Fibroblast of lung (primary cell): ENCODE measurements at places on chromosomes 6 and 20. TPM values are rescaled to one million over a fixed set of nuclear protein-coding genes. Genes with fewer than 3 reads are reported as not detected.

FAM217A gene
- not detected in 2 replicates for total RNA-seq

MAPK14 gene
- 44.4 and 57.8 TPM in 2 replicates for total RNA-seq

PCMTD2 gene
- 39.5 and 68.8 TPM in 2 replicates for total RNA-seq

PROKR2 gene
- not detected in 2 replicates for total RNA-seq

PRR18 gene
- not detected in 2 replicates for total RNA-seq

EEF1E1 gene
- total RNA-seq: 24.9 and 38.1 TPM in 2 replicates

DNA sequence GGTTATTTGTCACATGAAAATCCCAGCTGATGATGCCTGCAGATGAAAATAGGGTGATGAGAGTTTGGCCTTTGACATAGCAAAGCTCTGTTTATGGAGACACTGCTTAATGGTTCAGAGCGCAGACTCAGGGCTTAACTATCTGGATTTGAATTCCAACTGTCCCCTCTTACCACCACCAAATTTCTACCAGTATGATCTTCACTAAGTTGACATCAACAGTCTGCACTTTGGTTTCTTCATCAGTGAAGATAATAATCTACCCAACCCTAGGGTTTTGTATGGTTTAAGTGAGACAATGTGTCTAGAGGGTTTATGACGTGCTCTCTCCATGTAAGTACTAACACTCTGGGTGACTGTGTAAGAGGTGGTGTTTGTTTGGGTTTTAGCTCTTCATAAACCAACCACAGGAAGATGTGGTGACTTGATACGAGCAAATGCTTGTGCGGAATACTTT is 151.4 kb upstream of the TNFAIP3 start:
- no peaks in the 10 kb centered on the region for H3K27me3 ChIP-seq
- no peaks in the 10 kb centered on the region for H3K36me3 ChIP-seq
- no peak overlapping the region for H3K27ac ChIP-seq
- no peak for DNase-seq
- H3K4me3 ChIP-seq: no peak overlapping the region

DNA sequence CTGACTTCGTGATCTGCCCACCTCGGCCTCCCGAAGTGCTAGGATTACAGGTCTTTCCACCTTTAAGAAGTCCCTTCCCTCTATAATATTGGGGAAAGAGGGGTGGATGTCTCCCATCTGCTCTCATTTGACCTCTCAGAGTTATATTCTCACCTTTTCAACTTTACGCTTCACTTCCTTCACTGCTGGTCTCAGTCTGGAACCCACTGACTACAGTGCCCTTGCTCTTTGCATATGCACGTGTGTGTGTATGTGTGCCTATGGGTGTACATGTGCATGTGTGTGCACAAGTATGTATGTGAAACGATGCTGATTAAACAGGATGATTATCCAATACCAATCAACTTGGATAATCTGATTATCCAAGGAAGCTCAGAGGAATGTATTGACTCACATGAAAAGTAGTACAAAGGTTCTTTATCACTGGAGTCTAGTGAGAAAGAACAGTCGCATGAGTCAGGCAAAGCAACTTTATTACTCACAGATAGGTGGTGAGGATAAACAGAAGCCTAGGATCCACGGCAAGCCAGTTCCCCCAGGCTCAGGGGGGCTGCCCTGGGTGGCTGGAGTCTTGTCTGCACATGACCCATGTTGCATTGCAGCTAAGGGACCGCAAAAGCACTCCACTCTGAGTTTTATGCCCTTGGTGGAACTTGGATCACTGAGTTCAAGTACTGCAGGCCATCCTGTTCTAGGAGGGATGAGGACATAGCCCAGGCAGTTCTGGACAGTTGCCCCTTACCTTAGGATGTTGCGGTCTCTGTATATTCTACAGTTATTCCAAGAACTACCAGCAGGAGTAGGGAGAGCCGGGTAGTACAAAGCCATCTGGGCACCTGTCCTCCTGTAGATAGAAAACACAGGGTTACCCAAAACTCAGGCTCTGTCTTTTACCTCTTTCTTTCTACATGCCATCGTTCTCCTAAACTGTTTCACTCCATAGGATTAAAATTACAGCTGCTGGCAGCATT is 50.9 kb downstream of the SNRNP48 start:
- H3K4me3 ChIP-seq: no peak overlapping the region
- DNase-seq: peak; percentile 87
- no peaks in the 10 kb centered on the region for H3K4me1 ChIP-seq
- no peak overlapping the region for H3K27ac ChIP-seq

DNA sequence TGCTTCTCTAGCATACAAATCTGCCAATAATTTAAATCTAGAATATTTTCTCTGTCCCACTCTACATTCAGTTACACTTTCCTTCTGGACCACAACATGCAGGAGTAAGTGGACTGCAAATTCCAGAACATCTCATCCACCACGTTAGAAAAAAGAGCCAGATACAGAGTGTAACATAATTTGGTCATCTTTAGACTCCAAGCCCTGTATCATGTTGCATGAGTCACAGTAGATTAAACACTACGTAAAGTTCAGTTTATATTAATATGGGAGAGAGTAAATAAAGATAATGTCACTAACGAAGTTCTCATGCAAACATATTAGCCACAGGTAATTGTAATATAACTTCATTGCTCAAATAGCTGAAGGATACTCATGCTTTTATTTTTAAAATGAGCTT is 327.0 kb downstream of the C6orf118 start:
- no peak overlapping the region for H3K27ac ChIP-seq
- H3K36me3 ChIP-seq: no peaks in the 10 kb centered on the region
- no peaks in the 10 kb centered on the region for H3K27me3 ChIP-seq
- DNase-seq: no peak
- H3K4me3 ChIP-seq: no peak overlapping the region

DNA sequence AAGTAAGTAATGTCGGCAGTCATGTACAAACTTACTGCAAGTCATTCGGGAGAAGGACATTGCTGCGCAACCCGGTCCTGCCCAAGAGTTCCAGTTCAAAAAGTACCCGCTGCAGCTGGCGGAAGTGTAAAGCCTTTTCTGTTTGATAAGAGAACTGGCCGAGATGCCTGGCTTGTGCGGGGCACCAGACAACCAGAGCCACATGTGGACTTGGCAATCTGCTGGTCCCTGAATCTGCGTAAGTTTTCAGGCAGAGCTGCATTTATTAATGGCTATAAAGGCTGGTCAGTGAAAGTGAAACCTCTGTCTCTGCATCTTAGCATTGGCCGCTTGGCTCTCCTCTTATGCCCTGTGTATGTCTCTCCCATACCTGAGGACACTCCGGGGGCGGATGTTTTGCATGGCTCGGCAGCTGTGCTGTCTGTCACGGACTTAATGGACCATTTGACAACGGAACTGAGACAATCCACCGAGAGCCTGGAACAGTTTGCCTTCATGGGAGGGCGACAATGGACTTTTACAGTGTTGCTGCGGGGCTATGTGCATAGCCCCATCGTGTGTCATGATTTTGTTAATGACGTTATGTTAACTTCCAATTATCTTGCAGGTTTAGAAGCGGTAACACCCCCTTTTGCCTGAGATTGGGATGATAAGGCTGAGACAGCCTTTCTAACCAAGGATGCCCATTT is 19.8 kb upstream of the RGS17 start:
- no peaks in the 10 kb centered on the region for H3K27me3 ChIP-seq
- no peak overlapping the region for H3K4me3 ChIP-seq
- no peaks in the 10 kb centered on the region for H3K36me3 ChIP-seq
- no peaks in the 10 kb centered on the region for H3K4me1 ChIP-seq

- no peaks in the 10 kb centered on the region for H3K36me3 ChIP-seq
- DNase-seq: no peak
- H3K4me1 ChIP-seq: no peaks in the 10 kb centered on the region
- H3K27ac ChIP-seq: no peak overlapping the region
- no peaks in the 10 kb centered on the region for H3K27me3 ChIP-seq
These were observed 29.4 kb upstream of the ZNF831 start for GRCh38 chr20:59134182-59134581.
